ENCODE measurements at places on chromosomes 1 and 21.

DNA sequence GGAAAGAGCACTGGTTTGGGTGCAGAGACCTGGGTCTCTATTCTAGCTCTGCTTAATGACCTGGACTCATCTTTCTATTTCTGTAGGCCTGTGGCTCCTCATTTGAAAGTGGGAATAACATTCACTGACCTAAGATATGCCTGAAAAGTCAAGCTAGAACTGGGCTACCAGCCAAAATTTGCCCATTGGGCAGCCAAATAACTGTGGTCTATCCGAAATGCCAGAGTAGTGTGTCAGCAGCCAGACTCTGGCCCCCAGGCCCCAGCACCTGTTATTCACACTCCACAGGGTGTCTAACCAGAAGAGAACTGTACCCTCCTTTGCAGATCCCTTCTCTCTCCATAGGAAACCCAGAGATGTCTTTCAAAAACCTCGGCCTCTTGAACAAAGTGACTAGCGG, 12.6 kb downstream of the DAB1 start:
- DNase-seq, result no peak

- DNase-seq, result no peak
Measured at GRCh38 chr1:51578383-51579109, 38.3 kb upstream of the OSBPL9 start.

GRCh38 chr1:237201155-237201554, 159.2 kb downstream of the RYR2 start:
- DNase-seq, result no peak

DNA sequence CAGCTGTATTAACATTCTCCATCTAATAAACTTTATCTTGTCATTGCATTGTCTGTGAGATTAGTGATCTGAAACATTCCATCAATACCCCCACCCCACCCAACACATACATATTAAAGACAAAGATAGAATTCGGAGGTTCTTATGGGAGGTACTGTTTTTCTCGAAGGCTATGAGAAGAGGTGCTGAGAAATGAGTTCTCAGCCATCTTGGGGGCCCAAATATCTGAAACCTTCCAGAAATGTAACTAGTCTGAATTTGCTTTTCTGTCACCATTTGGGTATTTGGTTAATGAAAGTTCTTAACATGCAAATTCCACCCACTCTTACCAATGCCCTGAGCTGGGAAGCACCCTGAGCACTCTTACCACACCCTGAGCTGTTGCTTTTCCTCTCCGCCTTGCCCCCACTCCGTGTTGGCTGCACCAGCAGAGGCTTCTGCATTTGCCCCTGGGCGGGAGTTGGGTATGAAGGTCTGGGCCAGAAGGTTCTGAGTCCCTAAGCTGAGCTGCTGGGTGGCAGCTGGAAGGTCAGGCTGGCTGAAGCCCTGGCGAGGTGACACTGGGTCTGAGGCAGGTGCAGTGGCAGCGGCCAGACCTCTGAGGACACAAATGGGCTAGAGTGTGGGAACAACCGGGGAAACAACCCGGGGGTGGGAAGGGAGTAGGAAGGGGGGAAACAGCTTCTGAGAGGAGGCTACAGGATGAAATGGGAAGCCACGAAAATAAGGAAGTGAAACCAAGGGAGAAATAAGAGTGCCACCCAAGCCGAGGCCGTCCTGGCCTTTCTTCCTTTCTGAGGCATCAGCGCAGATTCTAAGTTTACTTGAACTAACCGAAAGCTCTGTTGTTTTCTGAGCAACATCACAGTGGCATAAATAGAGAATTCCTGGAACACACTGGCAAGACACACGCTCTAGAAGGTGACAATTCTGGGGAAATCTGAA, 26.3 kb upstream of the IER5 start:
- no peak for DNase-seq

GRCh38 chr1:116667575-116668105, at the start of gene IGSF3:
Gene IGSF3 (minus strand): TSS chr1:116667733. CDS start chr1:116666326, 1,407 bp downstream.
- DNase-seq, result no peak
